ENCODE measurements at places on chromosomes 2 and 18.

GRCh38 chr2:162919111-162919510 lies 80.5 kb upstream of the KCNH7 start:
- no peak for DNase-seq

DNA sequence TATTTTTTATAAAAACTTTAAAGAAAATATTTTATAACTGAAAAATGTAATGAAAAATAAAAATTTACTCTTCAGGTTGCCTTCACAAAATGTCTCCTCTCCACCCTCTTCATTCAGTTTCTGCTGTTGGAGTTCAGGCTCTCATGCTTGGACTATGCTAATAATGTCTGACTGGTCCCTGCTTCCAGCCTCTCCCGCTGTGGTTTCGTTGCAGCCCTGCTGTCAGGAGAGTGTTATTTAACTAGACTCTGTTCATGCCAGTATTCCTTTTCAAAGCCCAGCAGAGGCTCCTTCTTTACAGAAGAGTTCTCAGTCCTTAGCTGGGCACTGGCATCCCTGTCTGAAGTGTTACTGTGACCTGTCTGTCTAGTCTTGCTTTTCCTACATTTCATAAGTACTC lies 40.4 kb downstream of the CLIP4 start:
- no peak for DNase-seq

GRCh38 chr18:74377776-74378175 lies 62.1 kb downstream of the C18orf63 start:
- DNase-seq = no peak

- no peak for DNase-seq
Observed at GRCh38 chr2:75053484-75054112, 95.2 kb downstream of the POLE4 start.

- DNase-seq = no peak
Observed at GRCh38 chr18:7668392-7668791, 101.3 kb downstream of the PTPRM start.

DNA sequence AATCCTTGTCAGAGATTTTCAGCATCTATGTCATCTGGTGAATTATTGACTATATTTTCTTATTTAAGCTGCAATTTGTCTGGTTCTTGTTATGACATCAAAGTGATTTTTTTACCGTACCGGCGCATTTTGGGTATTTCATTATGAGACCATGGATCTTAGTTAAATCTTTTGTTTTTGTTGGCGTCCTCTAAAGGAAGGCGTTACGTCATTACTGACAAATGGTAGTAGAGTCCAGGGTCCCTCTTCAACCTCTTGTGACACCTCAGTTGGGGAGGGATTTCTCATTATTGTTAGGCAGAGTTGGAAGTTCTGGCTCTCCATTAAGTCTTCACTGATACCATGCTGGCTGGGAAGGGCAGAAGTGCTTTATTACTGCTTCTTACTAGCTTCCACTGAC lies 175.8 kb upstream of the MMADHC start:
- no peak for DNase-seq

DNA sequence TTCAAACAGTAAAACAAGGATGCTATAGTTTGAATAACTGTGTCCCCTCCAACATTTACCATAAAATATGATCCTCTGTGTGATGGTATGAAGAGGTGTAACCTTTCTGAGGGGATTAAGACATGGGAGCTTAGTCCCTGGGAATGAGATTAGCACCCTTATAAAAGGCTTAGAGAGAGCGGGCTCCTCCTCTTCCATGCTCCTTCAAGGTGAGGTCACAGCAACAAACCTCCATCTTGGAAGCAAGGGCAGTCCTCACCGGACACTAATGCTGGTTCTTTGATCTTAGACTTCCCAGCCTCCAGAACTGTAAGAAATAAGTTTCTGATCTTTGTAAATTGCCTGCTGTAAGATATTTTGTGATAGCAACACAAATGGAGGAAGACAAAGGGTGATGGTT lies 700.3 kb downstream of the TMEM182 start:
- DNase-seq = no peak

DNA sequence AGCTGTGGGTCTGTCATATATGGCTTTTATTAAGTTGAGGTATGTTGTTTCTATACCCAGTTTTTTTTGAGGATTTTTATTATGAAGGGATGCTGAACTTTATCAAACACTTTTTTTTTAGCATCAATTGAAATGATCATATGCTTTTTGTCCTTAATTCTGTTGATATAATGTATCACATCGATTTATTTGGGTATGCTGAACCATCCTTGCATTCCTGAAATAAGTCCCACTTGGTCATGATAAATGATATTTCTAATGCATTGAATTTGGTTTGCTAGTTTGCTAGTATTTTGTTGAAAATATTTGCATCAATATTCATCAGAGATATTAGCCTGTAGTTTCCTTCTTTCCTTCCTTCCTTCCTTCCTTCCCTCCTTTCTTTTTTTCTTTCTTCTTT lies 22.5 kb upstream of the CWC22 start:
- DNase-seq = no peak

DNA sequence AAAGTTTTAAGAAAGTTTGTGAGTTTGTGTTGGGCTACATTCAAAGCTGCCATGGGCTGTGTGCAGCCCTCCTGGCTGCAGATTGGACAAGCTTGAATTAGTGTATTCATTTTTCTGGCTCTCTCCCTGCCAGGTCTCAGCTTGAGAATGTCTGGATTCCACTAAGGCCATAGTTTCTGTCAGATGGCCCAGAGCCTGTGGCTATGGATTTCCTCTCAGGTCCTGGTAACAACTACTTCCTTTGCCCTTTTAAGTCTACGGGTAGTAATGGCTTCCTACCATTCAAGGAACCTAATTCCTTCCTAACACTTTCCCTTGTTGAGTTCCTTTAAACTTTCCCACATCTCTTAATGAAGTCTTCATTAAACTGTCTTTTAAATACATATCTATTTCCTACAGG lies 24.3 kb upstream of the PSMD14 start:
- no peak for DNase-seq

DNA sequence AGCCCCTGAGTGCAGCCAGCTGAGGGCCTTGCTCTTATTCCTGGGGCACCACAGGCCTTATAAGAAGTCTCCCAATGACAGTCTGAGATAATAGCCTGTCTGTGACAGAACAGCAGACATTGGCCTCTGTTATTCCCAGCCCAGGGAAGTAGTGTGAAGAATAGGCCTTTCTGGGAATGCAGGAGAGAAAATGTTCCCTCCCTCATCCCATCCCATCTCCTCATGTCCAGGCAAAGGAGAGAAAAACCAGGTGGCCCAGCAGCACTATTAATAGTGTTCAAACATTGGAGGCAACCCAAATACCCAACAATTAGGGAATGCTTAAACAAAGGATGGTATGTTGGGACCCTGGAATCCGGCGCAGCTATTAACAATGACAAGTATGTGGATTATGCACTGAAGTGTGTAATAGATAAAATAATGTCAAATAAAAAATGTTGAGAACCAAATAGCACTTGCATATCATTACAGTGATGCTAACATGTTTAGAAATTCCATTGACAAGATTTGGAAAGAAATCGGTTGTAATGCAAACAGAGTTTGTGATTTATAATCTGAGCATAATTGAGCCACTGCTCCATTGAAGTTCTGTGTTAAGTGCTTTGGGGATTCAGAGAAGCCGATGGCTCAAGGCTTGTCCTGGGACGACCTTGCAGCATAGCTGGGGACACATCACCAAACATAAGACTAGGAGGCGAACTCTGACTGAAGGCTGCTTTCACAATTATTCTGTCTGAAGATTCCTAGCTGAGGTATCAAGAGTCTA lies 69.3 kb downstream of the LBH start:
- no peak for DNase-seq

DNA sequence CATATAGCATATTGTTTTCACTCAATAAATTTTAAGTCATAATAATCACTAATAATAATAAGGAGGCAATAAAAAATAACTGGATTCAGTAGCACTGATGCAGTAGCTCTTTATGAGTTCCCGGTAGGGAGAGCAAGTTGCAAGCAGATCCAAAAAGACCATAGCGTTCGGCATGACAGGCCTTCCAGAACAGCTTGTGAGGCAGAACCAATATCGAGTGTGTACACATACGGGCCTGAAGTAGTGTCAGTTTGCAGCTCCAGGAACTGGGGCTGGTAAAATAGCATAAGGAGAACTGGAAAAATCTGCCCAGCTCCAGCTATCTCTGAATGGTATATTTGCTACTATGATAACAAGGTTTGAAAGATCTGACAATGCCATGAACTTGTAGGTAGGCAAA lies 1607.8 kb upstream of the PIK3C3 start:
- DNase-seq = no peak

DNA sequence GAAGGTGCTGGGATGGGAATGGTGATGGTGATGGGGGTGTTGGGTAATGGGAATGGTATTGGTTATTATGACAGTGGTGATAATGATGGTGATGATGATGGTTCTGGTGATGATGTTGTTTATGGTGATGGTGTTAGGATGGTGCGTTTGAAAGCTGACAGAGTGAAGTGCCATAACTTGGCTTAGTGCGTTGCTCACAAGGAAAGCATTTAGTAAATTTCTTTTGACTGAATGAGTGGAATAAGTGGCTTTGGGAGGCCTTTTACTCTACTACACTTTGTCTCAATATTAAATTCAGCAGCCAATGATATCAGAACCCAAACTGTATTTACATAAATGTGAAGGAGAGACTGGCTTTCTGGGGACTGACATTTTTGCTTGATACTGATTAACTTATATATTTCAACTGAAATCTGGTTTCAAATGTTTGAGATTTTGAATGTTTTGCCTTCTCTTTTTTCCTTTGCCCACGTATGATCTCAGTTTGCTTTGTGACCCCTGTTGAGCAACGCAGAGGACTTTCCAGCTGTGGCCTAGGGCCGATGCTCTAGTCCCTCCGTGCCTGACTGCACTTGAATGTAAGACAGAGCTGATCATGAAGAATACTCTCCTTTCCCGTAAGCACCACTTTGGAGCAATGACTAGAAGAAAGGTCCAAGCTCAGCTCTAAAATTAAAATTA lies 128.5 kb upstream of the SH3BP4 start:
- DNase-seq = no peak

- DNase-seq = no peak
Observed at GRCh38 chr18:7775128-7775527, 208.0 kb downstream of the PTPRM start.

DNA sequence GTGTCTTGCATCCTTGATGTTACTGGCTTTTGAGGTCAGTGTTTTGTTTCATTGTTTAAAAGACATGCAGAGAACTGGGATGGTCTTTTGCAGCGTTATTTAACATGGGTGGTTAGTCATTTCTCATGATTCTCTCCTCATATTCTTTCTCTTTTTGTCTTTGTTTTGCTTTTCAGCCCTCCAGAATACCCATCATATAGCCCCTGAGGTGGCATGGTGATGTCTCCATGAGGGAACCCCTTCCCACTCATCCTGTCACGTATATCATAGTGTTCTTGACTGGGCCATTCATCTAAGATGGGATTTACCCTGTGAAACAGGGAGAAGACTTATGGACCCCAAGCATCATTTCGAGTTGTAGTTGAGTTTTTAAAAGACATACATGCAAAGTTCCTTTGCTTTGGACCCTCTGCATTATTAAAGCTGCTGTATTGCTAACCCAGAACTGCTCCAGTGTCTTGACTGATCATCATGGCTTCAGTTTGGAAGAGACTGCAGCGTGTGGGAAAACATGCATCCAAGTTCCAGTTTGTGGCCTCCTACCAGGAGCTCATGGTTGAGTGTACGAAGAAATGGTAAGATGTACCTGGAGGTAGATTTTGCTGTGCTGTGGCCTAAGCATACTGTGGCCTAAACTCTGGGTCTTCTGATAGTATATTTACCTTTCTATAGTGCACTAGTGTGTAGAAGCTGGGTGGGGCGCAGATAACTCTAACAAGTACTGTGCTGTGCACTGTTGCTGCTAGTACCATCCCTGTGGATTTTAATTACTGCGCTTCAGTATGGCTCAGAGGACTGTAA lies 1.4 kb downstream of the EHBP1 start:
- DNase-seq = no peak

DNA sequence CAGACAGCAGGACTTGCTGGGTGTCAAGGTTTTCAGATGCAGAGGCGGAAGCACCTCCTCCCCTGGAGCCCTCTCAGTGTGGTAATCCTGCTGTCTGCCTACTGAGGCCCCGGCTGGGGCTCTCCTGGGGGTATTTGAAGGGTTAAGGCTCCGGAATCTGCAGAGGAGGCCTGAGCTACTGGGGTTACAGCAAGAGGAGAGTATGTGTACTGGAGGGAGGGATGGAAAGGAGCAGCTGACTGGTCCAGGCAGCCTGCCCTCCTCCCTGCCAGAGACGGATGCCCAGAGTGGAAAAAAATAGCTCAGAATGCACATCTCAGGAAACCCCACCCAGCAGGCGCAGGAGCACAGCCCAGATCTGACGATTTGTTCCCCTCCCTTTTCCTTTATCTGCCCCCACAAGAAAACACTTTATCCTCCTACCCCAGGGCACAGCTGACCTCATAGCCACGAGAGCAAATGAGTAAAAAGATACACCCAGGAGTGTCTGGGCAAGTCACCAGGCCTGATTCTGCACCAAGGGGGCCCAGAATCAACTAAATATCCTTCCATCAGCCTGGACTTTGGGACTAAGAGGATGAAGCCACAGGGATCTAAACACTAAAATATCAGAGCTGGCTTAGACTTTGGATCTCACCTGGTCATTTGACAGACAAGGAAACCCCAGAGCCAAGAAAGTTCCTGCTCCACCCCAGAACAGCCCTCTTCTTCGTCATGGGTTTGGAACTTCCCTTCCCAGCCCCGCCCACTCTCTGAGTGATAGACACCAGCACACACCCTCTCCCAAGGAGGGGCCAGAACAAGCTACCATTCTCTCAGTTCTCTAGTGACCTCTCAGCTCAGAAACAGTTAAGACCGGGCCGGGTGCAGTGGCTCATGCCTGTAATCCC lies 5.5 kb downstream of the TMBIM1 start:
- peak; percentile 83 for DNase-seq

- DNase-seq = no peak
Observed at GRCh38 chr18:62205824-62206223, 18.8 kb downstream of the RELCH start.

- no peak for DNase-seq
Observed at GRCh38 chr2:39858677-39859076, 79.6 kb upstream of the THUMPD2 start.

DNA sequence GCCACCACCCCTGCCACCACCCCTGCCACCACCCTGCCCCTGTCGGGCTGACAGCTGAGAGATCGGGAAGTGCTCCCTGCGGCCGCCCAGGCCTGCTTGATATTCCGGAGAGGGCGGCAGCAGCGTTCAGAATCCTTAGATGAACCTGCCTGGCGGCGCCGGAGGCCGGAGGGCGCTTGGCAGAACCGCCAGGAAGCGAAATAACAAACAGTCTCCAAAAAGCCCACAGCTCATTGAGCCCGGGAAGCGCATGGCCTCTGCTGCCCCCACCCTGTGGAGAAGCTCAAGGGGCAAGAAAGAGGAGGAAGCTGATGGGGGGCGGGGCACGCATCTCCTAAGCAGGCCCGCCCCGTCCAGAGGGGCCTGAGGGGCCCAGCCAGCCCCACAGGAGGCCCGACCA lies 92.2 kb upstream of the MBOAT2 start:
- DNase-seq = no peak

- no peak for DNase-seq
Observed at GRCh38 chr2:176104316-176105077, 2.6 kb upstream of the HOXD11 start.

GRCh38 chr2:216318521-216318874 lies 53.8 kb downstream of the MARCHF4 start:
- no peak for DNase-seq

All from hypothalamus (tissue), 51 donors.